ENCODE measurements at places on chromosomes 6 and 20.

DNA sequence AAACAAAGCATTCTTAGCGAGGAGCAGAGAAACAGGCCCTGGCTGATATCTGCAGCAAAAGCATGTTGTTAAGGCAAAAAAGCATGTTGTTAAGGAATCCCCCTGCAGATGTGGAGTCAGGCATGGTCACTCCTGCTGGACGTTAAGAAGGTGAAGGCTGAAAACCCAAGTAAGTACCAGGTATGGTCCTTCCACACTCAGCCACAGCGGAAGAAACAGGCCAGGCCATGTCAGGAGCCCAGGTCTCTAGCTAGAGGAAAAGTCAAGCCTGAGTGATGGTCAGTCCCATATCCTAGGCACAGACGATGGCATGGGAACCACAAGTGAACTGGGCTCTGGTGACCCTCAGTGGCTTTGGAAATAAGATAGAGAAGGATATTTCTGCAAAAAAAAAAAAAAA lies 32.5 kb upstream of the MAS1L start:
- no peak for DNase-seq

DNA sequence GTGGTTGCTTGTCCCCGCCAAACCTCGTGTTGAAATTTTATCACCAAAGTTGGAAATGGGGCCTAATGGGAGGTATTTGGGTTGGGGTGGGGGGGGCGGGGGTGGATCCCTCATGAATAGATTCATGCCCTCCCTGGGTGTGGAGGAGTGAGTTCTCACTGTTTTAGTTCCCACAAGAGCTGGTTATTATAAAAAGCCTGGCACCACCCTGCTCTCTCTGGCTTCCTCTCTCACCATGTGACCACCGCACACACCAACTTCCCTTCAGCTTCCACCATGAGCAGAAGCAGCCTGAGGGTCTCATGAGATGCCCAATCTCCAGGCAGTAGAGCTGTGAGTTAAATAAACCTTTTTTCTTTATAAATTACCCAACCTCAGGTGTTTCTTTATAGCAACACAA lies 111.3 kb downstream of the PRDM1 start:
- DNase-seq = no peak

DNA sequence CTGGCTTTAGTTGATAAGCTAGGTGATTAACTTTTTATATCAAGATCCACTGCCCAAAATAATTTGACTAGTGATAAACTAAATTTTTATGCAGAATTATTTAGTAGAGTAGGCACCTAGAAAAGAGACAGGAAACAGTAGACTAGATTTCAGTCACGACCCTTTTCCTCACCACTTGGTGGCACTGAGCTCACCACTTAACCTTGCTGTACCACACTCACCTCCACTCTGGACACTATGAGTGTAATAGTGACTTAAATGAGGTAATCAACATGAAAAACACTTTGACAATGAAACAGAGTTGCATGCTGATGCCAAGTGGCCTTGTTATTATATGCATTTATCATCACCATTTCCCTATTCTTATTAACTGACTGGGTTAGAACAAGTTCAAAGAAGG lies 730.4 kb downstream of the KIF16B start:
- no peak for DNase-seq

- DNase-seq = no peak
These were observed 390.1 kb downstream of the ZFAND3 start for GRCh38 chr6:38209371-38210260.

DNA sequence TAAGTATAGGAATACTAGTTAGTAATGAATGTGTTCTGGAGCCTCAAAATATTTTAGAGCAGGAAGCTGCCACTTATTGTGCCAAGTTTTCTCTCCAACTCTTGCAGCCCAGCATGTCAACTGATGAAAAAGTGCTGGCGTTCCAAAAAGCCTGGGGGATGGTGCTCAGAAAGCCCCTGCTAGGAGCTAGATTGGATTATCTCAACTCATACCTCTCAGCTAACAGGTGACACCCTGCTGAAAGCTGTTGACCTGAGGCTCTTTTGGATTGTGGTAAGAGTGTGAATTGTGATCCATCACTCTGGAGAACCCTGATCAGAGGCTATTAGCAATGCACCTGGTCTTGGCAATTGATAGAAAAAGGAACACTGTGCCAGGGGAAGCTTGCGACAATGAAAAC lies 580.4 kb downstream of the EYS start:
- no peak for DNase-seq

GRCh38 chr6:170117111-170117972 lies 173.5 kb downstream of the DLL1 start:
- no peak for DNase-seq

DNA sequence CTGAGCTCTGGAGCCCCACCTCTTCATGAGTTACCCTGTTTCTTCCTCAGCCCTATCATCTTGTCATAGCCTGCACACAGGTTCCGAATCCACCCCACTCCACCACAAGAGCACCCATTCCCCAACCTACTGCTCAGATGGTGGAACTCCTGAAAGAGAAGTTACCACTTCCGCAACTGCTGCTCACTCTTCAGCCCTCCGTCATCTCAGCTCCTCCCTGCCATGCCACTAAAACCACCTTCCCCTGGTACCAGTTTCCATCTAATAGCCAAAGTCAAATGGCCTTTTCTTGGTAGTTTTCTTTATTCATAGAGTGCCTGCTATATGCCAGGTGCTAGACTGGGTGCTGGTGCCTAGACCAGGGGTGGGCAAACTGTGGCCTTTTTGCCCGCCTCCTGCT lies 3.9 kb downstream of the RAB22A start:
- DNase-seq = no peak

DNA sequence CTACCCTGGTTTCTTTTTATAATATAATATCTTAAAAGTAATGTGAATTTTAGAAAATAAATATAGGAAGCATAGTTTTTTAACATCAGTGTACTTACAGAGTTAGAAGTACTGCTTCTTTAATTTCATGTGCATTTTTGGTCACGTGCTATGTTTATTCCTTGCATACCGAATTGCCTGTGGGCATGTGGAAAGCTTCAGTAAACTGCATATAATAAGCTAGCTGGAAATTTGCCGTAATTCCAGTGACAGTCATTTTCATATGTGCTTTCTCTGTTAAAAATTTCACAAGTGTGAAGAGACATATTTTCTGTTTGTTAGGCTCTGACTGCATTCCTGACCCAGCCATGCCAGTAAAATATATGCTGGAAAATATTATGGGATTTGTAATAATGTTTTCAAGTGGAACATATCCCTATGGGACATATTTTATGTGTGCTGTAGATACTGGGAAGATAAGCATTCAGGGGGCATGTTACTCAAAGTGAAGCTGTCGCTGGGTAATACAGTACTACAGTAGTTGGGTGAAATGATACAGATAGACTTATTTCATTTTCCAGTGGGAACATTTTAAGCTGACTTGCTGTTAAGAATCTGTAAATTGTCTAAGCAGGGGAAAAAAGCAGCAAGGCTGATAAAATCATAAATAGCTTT lies 616.7 kb downstream of the FRK start:
- DNase-seq = no peak

DNA sequence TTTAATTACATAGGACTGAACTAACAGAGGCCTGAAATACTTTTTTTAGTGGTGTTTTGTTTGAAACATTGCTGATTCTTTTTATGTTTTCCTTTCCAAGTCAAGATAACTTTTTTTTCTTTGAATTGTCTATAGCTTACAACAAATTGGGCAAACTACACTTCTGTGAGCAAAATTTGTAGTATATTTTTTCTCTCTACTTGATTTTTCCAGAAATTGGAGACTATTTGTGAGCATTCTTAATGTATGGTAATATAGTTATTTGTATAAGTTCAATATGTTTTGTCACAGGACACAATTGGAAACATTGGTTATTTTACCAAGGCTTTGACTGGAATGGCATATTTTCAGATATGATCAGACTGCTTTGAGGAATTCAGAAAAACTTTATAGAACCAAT lies 216.5 kb downstream of the SYNE1 start:
- no peak for DNase-seq

GRCh38 chr20:15406072-15406471 lies 1068.7 kb upstream of the FLRT3 start:
- no peak for DNase-seq

GRCh38 chr6:131551902-131552301 lies 21.1 kb upstream of the ARG1 start:
- no peak for DNase-seq

DNA sequence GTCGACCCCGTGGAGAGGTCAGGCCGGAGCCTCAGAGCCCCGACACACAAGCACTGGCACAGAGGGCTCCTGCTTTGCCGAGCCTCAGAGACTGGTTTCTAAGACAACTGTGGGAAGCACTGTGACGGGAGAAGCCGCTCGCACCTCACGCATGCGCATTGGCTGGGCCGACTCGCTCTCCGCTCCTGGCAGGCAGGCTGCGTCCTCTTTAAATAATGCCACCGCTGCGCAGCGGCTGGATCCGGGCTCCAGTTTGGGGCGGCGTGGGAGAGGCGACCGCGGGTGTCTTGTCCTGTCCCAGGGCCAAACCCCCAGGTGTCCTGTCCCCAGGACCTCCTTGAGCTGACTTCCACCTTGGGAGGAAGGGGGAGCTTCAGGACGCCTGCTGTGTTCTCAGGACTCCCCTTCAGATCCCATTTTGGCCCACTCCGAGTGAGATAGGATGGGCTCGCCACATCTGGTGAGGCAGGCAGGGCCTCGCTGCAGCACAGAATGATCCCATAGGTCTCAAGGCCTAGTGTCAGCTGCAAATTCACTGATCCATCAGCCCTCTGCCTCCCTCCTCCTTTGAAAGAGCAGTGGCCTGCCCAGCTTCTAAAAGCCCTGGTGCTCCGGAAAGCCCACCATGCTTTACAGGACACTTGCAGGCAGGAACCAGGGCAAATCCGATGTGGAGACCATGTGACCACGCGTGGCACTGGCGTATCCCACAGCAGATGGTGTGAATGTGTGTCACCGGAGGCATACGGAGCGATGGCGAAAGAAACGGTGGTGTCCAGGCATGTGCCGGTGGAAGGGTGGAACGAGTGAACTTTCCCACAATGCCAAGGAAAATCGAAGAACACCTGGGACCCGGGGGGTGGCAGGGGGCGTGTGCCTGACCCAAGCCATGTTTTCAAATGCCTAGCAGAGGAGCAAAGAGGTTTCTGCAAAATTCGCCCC lies 169.3 kb upstream of the ZNF337 start:
- peak; percentile 62 for DNase-seq

DNA sequence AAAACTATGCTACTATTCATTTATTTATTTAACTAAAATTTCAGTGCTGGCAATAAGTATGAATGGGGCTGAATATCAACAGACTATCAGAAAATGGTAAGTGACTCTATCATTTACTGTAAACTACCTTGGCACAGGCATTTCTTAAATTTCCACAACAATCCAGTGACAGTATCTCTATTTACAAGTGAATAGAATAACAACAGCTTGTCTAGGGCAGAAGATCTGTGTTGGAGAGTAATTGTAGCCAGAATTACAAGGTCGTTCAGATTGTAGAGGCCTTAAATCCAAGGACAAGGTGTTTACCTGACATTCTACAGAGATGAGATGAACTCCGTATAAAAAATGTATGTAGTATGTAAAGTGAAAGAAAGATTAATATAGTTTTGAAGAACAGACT lies 193.8 kb upstream of the SIM1 start:
- DNase-seq = no peak

DNA sequence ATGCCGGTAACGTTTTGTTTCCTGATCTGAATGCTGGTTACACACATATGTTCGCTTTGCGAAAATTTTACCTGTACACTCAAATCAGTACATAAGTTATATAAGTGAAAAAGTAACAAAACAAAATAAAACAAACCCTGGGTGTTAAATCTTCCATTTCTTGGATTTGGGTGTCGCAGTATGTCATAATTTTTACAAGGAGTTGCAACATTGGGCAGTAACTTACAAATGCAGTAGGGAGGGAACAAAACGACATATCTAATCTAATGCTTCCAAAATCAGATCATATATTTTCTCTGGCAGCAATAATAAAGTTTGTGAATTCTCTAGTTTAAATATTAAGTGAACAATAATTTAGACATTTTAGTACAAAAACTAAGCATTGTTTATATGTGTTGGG lies 25.2 kb downstream of the SNX14 start:
- no peak for DNase-seq

DNA sequence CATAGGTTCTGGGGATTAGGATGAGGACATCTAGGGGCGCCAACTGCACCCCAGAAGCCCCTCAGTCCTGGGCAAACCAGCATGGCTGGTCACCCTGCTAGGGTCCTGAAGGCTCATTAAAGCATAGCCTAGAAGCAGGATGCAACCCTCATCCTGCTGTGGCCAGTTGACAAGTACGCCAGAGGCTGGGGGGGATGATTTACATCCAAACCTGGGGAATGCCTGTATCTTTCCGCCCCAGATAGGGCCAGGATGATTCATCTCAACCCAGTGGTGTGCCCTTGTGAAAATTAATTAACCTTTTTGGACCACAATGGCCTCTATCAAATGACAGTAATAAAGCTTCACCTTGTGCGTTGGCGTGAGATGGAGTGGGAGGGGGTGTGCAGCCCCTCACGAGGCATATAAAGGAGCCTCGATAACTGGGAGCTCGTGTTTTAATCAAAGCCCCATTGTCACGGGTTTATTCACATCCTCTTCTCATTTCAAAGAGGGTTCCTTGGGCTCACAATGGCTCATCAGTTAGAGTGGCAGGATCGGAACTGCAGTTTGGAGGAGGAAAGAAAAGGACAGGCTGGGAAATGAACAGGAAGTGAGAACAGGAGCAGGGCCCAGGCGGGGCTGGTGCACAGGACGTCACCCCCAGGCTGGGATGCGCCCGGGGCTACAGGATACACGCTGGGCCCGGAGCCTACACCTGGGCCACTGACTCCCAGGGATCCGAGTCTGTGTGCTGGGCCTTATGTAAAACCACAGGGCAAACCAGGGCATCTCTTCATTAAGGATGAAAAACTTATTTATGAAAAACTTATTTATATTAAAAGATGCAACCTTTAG lies 121.8 kb upstream of the PHACTR3 start:
- no peak for DNase-seq

DNA sequence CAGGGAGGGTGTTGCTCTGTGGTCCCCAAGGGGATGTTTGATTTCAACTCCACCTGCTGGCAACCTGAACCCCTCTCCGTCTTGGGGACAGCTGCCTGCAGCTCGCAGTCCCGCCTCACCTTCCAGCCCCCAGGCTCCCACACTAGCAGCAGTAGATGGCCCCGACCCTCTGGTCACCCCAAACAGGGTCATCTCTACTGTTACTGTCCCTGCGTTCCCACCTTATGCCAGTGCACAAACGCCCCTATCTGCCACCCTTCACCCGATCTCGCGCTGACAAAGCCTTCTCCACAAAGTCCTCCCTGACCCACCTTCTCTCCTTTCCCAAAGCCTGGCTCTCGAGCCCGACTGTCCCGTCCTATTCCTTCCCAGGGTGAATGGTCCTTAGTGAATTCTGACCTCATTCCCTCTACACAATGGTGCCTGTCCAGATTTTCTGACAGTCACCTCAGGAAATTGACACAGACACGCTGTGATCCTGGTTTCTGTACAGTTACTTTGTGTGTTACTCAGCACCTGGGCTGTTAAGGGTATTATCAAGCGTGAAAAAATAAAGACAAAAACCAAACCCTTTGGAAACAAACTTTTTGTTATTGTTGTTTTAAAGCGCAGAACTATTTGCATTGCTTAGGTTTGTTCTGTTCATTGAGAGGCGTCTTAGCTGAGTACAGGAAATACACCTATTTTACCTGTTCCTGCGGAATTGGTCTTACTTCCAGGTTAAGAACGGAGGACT lies 728 bp downstream of the FUT9 start:
- DNase-seq = no peak

- DNase-seq = no peak
These were observed 16.3 kb upstream of the OR2B6 start for GRCh38 chr6:27940766-27941165.

Measured in stimulated activated CD4-positive, alpha-beta T cell treated with anti-CD3 and anti-CD28 coated beads, Interleukin-15, amount 100 ng/mL, for 48 hours (primary cell).